RWPE2 (cell line): ENCODE measurements at places on chromosomes 12 and 14.

DNA sequence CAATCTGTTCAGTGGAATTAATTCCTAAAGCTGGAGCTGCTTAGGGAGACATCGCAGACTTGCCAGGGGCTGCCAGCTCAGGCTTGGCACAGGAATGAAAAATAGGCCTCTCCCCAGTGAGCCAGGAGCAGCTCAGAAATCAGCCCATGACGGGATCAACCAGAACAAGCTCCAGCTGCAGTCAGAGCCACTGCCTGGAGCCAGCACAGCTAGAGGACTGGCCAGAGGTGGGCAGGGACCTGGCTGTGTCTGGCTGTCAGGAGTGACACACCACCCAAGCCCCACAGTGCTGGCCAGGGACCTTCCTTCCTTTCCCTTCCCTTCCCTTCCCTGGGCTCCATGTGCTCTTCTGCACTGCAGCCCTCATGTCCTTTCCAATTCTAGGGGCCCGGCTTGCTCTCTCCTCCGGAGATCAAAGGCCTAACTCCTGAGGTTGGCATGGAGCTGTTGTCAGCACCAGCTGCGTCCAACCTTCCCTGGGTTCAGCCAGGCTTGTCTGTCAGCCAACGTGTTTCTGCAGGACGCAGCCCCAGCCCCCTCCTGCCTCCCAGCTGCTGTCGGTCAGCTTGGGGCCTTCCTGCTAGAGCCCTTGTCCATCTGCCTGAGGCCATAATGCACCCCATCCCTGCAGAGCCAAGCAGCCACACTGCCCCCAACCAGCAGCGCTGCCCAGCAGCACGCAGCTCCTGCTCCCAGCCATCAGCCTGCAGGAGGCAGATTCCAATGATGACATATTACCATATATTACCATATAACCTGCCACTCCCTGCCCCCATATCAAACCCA lies 149.3 kb downstream of the CALM1 start:
- no peak for DNase-seq

- no peak for DNase-seq
These were observed 240.5 kb downstream of the ADGRD1 start for GRCh38 chr12:131194166-131194565.

DNA sequence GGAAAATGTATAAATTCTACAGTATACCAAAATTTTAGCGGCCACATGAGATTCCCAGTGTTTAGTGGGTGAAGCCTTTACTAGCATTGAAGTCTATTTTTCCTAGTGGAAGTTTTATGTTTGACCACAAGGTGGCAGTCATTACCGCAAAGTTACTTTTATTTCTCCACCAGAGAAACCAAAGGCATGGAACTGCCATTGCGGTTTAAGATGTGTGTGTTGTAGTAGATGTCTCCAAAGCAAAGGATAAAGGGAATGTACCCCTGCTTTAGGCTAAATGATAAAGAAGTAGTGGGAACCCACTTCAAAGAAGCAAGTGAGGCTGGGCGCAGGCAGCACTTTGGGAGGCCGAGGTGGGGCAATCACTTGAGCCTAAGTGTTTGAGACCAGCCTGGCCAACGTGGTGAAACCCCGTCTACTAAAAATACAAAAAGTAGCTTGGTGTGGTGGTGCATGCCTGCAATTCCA lies 140.5 kb downstream of the PRKCH start:
- DNase-seq: no peak

DNA sequence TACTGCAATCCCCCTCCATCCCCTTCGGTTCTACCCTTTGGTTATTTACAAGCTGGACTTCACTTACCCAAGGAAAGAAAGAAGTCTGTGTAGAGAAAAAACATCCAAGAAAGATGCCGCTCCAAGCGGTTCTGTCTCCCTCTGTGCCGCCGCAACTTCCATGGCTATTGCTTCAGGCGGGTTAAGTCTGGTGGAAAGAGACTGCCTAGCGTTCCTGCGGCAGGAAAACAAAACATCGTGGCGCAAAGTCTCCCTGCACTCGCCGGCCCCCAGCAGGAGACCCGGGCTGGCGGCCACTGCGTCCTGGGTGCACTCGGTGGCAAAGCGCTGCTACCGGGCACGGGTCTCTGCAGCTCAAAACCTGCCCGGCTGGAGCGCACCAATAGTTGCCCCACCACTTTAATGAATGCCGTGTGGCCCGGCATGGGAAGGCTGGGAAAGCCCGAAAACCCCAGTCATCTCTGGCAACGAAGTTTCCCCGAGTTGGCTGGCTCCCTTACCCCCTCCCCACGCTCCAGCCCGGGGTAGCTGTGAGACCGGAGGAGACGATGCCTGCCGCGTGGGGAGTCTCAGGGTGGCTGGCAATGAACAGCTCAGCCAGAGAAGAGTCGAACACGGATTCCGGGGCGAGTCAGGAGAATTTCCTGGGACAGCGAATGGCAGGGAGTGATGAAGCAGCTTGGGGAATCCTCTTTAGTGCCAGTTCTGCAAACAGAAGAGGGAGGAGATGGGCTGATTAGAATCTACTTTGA lies 3.5 kb upstream of the KCNK10 start:
- no peak for DNase-seq

- no peak for DNase-seq
These were observed 2.1 kb downstream of the ITPK1 start for GRCh38 chr14:93113678-93114067.

DNA sequence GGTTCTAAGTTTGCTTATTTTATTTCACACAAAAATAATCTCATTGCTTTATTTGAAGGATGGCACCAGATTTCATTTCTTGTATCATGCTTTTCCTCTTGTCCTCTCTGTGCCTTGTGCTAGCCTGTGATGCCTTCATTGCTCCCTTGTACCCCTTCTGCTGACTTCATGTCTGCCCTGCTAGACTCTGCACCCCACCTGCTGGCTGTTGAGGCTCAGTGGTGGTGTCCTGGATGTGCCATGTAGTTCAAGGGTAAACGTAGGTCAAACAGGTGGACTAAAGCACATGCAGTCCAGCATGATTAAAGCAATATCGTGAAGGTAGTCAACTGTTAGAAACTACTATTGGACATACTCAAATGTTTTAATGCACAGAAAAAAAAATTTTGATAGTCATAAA lies 21.6 kb downstream of the MRPS35 start:
- no peak for DNase-seq

DNA sequence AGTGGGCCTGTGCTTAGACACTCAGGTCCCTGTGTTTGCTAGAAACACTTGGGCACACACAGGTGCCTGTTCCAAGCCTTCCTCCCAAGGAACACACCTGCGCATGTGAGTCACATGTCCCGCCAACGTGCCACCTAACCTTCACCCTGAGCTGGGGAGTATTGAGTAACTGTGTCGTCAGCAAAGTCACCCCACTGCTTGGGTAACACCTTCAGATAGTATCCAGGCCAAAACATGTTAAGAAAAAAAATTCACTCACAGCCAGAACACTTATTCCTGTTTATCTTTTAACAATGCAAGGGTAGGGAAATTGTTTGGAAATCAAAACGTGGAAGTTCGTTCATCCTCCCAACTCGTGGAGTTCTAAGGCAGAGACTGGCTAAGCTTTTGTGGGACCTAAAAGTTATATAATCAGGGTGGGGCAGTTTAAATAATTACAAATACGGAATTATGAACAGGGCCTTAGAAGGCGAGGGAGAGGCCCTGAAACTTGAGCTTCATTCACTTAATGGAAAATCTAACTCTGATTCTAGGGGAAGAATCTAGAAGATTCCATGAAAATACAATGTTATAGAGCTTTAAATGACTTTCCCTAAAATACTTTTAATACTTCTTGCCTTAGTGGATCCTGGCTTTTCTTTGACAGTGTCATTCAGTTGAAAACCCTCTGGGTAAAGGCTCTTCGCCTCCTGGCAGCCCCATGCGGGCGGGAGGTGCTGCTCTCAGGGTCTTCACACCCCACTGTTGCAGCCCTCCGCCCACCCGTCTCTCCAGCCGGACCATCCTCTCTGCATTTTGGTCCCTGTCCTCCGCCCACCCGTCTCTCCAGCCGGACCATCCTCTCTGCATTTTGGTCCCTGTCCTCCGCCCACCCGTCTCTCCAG lies 30.3 kb upstream of the ADIPOR2 start:
- DNase-seq: peak; percentile 90

DNA sequence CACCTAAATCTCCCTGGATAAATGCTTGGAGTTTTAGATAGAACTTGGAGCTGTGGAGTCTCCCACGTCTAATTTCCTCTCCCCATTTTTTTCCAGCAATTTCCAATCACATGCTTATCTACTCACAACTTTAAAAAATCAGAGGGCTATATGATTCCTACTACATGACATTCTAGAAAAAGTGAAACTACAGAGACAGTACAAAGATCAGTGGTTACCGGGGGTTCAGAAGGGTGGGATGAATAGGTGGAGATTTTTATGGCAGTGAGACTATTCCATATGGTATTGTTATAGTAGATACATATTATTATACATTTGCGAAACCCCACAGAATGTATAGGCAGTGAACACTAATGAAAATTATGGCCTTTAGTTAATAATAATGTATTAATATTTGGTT lies 35.5 kb downstream of the ATF7 start:
- no peak for DNase-seq

DNA sequence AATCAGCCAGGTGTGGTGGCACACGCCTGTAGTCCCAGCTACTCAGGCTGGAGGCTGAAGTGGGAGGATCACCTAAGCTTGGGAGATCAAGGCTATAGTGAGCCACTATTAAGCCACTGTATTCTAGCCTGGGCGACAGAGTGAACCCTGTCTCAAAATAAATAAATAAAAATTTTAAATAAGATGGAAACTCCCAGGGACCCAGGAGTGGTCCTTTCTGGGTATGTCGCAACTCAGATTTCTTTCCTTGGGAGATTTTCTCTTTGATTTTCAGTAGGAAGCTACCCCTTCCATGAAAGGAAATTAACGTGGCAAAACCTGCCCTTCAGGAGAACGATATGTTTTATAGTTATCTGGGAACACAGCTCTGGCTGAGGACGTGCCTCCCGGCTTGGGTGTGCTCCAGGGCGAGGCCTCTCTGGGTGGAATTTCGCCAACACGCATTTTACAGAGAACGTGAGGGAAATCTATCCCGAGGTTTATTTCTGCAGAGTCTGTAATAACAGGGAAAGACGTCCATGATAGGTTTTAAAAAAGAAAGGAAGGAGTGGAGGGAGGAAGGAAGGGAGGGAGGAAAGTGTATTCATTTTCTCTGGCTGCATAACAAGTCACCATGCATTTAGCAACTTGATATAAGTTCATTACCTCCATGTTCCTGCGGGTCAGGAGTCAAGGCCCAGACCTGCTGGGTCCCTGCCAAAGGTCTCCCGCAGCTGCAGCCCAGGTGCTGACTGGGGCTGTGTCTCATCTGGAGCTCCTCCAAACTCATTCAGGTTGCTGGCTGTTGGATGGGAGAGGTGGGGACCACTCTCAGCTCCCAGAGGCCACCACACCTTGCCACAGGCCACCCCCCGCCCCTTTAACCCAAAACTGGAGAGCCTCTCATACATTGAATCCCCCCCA lies 80.6 kb upstream of the GSC start:
- no peak for DNase-seq
